ENCODE measurements at places on chromosomes 5 and 9.

DNA sequence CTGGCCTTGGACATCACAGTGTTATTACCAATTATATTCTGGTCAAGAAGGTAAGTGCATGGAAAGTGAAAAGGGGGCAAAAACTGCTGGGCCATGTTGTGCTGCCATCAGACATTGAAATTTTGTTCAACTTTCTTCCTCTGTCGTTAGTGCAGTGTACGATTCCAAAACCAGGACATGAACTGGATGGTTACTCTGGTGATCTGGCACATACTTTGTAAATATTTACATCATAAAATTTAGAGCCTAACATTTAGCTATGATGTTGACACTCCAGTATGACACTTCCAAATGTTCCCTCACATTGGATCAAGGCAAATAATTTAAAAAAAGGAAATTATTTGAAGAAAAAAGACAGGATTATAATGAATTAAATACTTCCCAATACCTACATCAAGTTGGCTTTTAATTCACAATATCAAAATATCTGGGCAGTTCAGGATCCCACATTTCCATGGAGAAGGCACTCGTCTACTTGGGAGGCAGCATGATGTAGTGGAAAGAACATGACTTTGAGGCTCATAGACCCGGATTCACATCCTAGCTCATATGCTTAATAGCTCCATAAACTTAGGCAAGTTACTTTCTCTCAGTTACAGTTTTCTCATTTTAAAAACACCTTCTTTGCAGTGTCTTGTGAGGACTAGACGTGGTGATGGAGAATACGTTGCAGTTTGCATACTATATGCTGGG lies 342.5 kb upstream of the MPDZ start:
- no peak for DNase-seq

- no peak for DNase-seq
These were observed 137.9 kb downstream of the BNC2 start for GRCh38 chr9:16732546-16732945.

DNA sequence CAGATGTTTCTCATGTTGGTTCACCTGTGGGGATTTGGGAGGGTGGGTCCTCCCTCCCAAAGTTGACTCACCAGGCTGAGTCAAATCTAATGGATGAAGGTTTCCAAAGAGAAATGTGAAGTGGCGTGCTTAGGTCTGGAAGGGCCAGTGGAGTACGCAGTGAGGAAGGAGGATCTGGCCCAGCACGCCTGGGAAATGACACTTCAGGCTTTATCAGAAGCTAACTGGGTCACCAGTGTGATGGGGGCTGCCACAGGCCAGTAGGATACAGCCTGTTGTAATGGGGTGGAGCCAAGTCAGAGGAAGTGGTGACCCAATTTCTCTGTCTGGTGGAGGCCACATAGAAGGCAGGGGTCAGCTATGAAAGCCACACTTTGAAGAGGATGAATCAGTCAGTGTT lies 18.0 kb downstream of the POLR1E start:
- DNase-seq: no peak

DNA sequence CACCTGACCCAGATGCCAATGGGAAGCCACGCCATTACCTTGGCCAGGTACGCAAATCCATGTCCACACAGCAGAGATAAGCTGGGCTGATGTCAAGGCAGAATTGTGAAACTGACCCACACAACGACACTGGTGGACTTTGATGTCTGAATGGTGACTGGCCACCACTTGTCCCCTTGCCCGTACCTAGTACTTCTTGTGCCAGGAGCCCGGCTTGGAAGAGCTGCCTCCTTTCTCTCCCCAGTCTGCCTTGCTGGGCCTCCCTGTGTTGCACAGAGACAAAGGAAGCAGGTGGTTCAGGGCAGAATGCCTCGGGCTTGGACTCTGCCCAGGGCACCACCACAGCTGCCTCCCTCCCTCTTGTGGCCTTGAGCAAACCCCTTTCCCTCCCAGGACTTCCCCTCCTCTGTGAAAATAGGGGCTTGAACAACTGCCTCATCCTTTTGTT lies 23.3 kb downstream of the PTGES2 start:
- no peak for DNase-seq

GRCh38 chr5:93123127-93123526 lies 457.9 kb downstream of the NR2F1-AS1 start:
- no peak for DNase-seq

DNA sequence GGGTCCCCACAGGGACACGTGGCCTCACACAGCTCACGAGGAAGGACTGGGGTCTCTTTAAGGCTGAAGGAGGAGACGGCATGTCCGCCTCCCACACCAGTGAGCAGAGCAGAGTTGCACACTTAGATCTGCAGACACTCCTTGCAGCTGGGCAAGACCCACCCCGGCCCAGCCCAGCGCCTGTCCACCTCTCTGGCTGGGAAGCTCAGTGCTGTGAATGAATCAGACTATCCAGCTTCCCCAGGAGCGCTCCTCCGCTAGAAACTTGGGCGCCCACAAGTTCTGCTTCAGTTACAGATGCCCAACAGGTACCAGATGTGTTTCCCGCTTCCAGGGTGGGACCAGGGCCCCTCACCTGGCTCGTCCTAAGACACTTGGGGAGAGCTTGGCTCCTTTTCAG lies 78.9 kb downstream of the NSUN2 start:
- DNase-seq: no peak

DNA sequence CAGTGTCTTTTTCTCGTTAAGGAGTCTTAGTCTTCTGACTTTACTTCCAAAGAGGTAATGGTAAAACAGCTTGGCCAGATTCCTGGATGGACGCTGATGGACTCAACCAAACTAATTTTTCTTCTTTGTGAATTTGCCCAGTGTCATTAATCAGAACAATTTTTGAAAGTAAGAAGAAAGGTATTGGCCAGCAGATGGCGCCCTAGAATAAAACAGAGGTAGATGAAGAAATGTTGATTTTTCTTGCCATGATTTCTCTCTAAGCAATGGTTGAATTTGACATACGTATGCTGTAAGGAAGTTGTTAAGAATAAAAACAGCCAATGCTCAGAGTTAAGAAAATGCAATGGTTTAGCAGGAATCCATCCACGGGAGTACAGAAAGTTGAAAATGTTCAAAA lies 500.0 kb downstream of the DIRAS2 start:
- no peak for DNase-seq

- DNase-seq: no peak
These were observed 481.9 kb downstream of the ZNF608 start for GRCh38 chr5:124264499-124264898.

DNA sequence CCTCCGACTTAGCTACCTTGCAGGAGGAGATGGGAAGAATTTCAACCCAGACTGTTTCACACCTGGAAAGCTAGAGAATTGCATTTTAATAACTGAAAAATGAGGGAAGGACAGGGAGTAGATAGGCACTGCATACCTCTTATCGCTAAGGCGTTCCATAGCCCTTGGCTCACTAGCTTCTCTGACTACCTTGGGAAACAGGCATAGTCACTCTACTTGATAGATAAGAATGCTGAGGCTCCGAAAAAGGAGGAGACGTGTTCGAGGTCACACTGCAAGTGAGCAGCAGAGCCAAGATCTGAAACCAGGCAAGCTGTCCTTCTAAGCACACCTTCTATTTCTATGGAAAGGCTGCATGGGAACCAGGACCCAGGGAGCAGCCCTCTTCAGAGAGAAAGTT lies 168.9 kb downstream of the CRB2 start:
- DNase-seq: no peak

GRCh38 chr9:134426436-134426835 lies 100.2 kb downstream of the RXRA start:
- DNase-seq: no peak

GRCh38 chr9:2936221-2936620 lies 92.3 kb upstream of the PUM3 start:
- no peak for DNase-seq

GRCh38 chr5:108481355-108481931 lies 99.5 kb upstream of the FBXL17 start:
- no peak for DNase-seq

DNA sequence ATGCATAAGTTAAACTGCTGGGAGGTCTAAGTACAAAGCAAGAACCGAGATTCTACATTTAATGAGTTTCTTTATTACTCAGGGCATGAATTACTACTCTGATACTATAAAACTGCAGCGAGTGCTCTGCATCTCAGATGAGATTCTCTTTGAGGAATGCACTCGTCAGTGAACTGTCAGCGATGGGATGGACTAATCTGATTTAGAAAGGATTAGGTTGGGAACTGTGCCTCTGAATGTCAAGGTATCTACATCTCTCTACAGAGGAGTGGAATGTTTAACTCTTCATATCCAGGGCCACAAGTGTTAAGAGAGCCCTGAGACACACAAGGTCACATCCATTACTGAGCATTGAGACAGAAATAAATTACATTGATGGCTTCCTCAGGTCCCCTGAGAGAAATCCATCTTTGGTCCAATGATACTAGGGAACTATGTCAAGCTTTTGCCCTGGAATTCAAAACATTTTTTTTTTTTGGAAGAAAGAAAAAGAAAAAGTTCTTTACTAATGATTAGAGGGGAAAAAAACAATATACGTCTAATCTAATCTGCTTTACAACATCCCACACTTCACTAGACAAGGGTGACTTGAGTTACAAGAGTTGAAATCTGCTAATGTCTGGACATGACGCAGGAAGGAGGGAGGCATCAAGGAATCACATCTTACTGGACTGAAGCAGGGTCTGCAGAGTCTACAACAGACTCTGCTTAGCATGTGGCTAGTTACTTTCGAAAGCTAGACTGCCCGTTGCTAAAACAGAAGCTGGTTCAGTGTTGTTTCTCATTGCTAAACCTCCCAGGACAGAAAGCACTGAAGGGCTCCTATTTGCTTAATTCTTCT lies 270.0 kb upstream of the TLE4 start:
- no peak for DNase-seq

- DNase-seq: no peak
These were observed 6.6 kb downstream of the GRK6 start for GRCh38 chr5:177432839-177433657.

DNA sequence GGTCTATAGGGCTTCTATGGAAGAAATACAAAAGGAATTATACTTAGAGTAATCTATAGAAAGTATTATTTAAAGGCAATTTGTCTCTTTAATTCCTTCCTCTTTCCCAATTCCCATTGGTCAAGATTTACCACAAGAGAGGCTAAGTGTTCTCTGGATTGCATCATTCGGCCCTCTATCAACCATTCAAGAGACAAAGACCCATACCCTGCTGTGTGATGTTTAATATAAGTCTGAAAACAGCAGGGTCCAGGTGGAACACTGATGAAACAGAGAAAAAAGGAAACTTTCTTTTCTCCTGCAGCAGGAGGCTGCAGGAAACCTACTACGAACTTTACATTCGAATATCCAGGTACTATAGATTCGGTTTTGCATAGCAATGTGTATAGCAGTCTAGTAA lies 323.4 kb downstream of the CHSY3 start:
- no peak for DNase-seq

- peak; percentile 76 for DNase-seq
These were observed at the start of the genes AK6, RAD17 and TAF9 for GRCh38 chr5:69369340-69370121. AK6 (minus strand) TSS chr5:69369520; CDS start chr5:69369490, 30 bp downstream. RAD17 (plus strand) TSS chr5:69369818; CDS start chr5:69372209, 2,391 bp downstream. TAF9 (minus strand) TSS chr5:69369520; CDS start chr5:69365737, 3,783 bp downstream.

GRCh38 chr5:8897316-8897715 lies 648.6 kb downstream of the SEMA5A start:
- no peak for DNase-seq

DNA sequence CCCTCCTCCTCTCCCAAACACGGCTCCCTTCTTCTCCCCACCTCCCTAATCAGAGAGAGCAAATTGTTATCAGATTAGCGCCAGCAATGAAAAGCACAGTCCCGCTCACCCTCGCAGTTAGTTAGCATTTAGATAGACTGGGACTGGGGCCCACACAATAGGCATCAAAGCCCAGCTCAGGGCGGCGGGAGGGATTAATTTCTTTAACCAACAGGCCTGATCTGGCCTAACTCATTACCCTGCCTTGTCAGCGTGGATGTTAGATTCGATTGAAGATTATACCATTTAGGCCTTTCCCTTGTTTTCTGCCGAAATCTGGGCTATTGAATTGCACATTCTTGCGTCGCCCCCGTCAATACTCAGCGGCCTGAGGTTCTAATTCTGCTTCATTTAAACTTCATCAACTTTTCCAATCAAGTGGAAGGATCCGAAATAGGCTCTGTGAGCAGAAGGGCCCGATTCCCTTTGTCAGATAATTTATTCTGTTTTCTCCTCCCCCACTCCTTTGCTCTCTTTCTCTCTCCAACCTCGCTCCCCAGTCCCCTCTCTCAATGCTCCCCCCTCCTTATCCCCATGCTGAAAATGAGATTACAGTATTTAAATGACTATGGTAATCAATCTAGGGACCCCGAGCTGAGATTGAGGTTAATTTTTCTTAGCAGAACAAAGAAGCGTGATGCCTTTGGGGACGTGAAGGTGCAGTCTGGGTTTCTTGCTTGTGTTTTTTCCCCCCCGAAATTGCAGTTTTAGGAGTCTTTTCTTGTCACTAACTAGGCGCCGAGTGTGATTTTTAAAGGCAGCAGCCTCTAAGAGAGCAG lies 15.1 kb downstream of the CFAP77 start:
- DNase-seq: no peak

GRCh38 chr5:38189081-38189504 lies 69.3 kb upstream of the EGFLAM start:
- no peak for DNase-seq

DNA sequence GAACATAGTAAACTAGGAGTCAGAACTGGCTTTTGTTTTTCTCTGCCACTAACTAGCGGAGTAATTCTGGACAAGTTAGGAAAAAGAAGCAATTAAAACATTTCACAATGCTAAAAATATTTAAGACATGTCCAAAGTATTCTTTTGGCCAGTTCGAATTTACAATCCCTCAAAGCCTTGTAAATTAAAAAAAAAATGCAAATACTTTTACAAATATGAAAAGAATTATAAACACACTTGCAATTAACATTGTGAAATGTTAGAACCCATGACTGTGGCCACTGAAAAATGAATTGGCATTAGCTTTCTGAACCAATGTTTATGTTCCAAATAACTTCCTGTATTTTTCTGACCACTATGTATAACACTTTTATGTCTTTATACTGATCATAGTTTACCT lies 2.2 kb downstream of the RAD1 start:
- peak; percentile 21 for DNase-seq

- DNase-seq: no peak
These were observed 88.4 kb upstream of the IQGAP2 start for GRCh38 chr5:76314643-76315042.

DNA sequence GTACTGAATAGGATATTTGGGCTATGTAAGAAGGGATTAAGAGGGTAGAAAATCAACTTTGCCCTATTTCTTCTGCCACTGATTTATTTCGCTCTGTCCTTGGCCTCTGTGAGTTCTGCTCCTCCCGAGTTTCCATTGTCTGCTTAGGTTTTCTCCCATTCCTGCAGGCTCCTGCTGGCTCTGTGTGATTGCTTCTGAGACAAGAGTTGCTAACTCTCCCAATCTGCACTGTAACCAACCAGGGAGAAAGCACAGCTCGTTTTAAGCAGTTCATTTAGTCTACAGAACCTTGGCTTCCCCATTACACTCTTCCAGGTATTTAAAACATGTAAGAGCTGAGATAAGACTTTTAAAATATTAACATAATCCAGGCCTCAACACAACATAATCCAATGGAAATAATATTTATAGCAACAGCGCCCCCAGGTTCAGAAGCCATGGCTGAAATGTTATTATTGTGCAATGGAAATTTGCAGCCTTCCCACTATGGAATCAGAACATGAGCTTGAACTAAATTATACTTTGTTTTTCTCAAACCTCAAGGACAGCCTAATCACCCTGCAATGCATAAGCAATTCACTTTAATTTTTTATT lies 203.5 kb downstream of the ERCC6L2 start:
- no peak for DNase-seq

All from fibroblast of skin of left biceps (primary cell).